Stimulated activated memory B cell treated with anti-CD40 and anti-IgM and Interleukin-4, amounts not matched to agents 10 μg/mL and 1 μg/mL and 100 μg/mL, for 72 hours (primary cell): ENCODE measurements at places on chromosomes 5 and 9.

- ATAC-seq = no peak
These were observed 63.6 kb upstream of the SPEF2 start for GRCh38 chr5:35554016-35554415.

- ATAC-seq = no peak
These were observed 506.1 kb downstream of the BNC2 start for GRCh38 chr9:16364347-16364746.

GRCh38 chr5:98638701-98639100, 134.8 kb upstream of the RGMB start:
- no peak for ATAC-seq

GRCh38 chr5:133203317-133204305, 151.8 kb downstream of the HSPA4 start:
- ATAC-seq = peak; percentile 83

DNA sequence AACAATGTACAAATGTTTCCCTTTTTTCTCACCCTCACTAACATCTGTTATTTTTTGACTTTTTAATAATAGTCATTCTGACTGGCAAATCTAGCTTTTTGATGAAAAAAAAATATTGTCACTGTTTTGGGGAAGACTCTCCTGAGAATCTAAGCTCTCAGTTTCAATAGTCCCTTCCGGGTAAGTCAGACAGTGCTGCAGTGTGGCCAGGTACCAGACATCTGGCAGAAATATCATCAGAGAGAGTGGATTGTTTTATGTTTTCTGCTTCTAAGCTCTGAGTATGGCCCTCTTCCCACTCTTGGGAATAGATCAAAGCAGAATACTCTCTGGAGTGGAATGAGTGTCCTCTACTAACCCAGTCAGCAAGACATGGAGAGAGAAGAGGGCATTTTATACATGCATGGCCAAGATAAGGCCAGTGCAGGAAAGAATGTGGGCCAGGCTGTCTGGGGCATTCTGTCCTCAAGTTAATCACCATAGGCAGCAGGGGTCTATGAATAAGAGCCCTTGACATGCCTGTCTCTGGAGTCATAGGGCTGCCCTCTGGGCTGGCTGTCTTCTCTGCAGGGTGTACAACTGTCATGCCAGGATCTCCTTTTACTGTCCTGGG, 38.5 kb upstream of the OR2S2 start:
- ATAC-seq = no peak
